ENCODE measurements at places on chromosomes 13 and 19. TPM values are rescaled to one million over a fixed set of nuclear protein-coding genes. Genes with fewer than 3 reads are reported as not detected.

Gene IQCN
- total RNA-seq = 5.6 TPM

Gene RB1
- total RNA-seq = 19.8 TPM

Gene ILF3
- total RNA-seq = 242 TPM

Gene ZGLP1
- 7.5 TPM for total RNA-seq

Gene DPF1
- 1.1 TPM for total RNA-seq

Gene PSG2
- not detected for total RNA-seq

Gene VWA8
- total RNA-seq = 14.1 TPM
